ENCODE measurements at places on chromosomes 16 and 17.

DNA sequence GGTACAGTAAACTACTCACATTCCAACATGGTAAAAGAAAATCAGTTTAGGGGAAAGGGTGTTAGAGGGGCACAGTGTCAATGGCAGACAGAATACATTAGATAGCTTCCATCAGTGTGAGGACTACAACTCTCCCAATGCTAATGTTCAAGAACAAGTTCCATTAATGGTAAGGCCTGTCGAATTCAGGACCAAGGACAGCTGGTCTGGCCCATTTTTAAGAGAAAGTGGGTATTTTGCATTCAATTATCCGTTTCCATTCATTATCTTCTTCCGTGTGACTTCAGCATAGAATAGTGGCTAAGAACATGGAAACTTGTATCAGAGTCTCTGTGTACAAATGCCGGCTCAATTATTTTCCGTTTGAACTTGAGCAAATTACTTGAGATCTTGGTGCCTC lies 98.4 kb downstream of the XYLT1 start:
- no peak for DNase-seq

DNA sequence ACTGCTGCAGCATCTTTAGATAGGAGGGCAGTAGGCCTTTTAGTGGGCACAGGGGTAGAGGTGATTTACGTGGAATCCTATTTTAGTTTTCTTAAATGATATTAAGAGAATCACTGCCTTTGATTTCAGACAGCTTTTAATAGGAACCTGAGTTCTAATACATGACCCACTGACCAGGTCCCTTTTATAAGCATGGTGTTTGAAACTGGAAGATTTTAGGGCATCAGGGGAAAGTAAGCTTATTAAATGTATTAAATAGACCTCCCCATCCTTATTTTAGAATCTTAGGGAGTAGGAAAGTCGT lies 2.0 kb downstream of the MSL1 start:
- DNase-seq = no peak

DNA sequence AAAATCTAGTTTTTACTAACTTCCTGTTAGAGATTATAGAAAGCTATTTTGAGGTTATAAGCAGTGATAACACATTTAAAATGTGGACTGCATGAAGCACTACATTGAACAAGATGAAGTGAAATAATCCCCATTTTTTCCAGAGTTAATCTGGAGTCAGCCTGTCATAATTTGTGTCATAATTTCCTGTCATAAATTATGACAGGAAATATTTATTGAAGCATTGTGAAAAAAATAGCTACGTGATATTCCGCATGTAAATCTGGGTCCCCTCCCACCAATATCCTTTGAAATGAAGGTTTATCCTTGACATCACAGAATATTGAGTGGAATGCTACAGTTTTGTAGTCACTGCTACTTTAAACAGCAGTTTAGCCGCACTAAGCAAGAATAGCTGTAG lies 40.1 kb downstream of the OMG start:
- DNase-seq = no peak

- peak; percentile 33 for DNase-seq
These were observed 154.2 kb upstream of the CDH8 start for GRCh38 chr16:62190426-62190825.

- DNase-seq = no peak
These were observed 94.0 kb downstream of the MRTFB start for GRCh38 chr16:14164916-14165662.

GRCh38 chr17:37642681-37643080 lies 565 bp downstream of the DDX52 start:
- peak; percentile 6 for DNase-seq

GRCh38 chr16:7278636-7279035 lies 54.0 kb upstream of the RBFOX1 start:
- no peak for DNase-seq

GRCh38 chr16:71555230-71555891 lies 21.5 kb downstream of the TAT start:
- no peak for DNase-seq

- no peak for DNase-seq
These were observed 269.3 kb upstream of the TBX2 start for GRCh38 chr17:61130330-61130729.

DNA sequence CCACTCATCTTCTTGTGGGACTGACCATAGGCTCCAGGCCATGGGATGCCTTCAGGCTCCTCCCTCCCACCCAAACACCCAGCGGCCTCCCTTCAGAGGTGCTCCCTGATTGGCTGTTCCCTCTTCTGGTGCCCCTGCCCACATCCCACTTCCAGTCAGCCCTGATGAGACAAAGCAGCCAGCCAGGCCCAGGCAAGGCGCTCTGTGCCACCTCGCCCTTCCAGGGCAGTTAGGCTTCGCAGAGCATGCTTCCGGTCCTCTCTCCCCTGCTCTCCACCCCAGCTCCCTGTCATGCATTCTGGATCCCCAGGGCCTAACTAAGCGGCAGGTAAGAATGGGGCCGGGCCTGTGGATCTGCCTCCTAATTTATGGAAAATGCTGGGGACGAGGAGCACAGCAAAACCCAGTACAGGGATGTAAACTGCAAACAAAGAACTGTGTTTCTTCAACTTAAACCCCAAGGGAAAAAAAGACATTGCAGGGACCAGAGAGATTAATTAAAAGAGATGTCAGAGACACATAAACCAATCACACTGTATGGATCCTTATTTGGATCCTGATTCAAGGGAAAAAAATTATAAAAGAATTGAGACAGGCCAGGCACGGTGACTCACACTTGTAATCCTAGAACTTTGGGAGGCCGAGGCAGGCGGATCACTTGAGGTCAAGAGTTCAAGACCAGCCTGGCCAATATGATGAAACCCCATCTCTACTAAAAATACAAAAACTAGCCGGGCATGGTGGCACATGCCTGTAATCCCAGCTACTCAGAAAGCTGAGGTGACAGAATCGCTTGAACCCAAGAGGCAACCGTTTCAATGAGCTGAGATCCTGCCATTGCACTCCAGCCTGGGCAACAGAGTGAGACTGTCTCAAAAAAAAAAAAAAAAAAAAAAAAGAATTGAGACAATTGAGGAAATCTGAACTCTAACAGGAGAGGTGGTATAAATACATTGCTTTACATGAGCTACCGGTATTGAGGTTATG lies 26.0 kb downstream of the ZDHHC7 start:
- no peak for DNase-seq

- no peak for DNase-seq
These were observed 2.0 kb upstream of the BRICD5 start for GRCh38 chr16:2212362-2213324.

GRCh38 chr16:7534749-7535148 lies 202.1 kb downstream of the RBFOX1 start:
- no peak for DNase-seq

DNA sequence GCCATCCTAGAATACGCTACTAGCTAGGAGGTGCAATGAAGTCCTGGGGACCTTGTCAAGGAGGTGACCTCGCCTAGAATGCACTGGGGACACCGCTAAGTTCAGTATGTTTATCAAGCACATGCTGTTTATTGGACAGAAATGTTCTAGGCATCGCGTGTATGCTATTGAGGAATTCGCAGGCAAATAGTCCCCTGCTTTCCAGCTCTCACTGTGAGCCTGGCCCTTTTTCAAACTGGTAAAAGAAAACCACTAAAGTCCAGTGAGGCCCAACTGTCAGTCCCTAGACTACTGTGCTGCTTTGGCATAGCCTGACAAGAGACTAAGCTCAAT lies 1.2 kb upstream of the FAM222B start:
- DNase-seq = no peak

- no peak for DNase-seq
These were observed 3.4 kb upstream of the MT2A start for GRCh38 chr16:56604966-56605365.

DNA sequence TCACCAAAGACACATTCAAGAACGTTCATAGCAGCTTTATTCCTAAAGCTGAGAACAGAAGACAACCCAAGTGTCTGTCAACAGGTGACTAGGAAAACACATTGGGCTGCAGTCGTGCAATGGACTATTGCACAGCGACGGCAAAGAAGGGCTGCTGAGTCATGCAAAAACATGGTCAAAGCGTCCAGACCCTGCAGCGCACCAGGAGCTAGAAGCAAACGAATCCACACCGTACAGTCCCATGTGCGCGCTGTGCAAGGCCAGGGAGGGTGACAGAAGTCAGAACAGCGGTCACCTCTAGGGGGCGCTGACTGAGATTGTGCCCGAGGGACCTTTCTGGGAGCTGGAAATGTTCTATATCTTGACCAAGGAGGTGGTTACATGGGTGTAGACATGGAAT lies 266.4 kb downstream of the MAF start:
- DNase-seq = no peak

DNA sequence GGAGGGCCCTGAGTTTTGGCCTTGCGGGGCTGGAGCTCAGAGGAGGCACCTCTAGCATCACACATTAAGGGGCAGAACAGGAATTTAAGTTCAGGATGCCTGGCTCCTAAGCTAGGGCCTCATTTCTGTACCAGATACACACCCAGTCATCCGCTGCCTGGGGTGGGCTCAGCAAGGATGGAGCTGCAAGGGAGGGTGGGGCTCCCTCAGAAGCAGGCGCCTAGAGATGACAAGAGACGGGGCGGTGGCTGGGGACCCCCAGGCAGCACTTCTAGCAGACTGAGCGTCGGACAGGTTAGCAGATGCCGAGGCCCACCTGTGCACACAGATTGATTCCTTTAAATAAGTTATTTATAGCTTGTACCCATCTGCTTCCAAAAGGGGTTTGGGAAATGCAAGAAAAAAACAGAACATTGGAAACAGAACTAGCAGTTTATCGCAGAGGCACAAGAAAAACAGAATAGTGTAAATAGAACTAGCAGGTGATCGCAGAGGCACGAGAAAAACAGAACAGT lies 47.6 kb upstream of the CBFA2T3 start:
- DNase-seq = no peak

DNA sequence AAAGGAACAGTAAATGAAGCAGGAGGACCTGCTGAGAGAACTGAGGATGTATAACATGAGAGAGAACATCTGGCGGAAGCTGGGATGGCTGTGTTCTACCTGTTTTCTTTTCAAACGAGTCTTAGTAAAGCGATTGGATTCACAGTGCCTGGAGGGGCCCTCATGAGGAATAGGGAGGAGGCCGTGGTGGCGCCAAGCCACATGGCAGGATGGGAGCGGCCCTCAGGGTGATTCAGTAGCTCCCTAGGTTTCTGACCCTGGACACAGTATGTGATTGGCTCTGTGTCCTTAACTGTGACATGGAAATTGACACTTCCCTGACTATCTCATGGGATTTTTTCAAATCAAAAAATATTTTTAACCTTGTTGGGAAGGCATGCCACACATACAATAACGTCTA lies 32.1 kb downstream of the USP43 start:
- no peak for DNase-seq

DNA sequence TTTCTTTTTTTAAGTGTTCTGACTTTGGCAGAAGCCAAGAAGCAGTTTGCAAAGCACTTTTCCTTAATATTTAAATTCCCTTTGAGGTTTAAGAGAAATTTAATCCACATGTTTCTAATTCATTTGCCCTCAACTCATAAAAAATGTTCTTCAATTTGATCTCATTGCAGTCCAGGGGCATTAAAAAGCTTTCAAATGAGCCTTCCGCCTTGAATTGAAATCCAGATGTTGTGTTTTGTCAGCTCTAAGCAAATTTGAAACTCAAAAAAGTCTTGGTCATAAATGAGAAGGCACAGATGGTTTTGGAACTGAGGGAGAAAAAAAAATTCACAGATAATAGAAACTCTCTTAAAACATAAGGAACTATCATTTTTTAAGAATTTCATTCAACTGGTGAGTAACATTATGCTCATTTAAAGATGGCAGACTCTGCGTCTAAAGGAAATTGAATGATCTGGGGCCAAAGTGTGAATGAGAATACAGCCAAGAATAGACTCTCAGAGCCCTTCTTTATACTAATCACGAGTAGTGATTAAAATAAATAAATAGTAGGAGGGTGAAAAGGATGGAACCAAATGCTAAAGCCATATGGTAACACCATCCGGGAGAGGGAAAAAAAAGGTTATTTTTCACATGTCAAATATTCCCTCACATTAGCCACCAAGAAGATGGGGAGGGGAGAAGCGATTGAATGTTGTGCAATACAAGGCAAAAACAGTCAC lies 1304.7 kb downstream of the CDH8 start:
- DNase-seq = no peak

DNA sequence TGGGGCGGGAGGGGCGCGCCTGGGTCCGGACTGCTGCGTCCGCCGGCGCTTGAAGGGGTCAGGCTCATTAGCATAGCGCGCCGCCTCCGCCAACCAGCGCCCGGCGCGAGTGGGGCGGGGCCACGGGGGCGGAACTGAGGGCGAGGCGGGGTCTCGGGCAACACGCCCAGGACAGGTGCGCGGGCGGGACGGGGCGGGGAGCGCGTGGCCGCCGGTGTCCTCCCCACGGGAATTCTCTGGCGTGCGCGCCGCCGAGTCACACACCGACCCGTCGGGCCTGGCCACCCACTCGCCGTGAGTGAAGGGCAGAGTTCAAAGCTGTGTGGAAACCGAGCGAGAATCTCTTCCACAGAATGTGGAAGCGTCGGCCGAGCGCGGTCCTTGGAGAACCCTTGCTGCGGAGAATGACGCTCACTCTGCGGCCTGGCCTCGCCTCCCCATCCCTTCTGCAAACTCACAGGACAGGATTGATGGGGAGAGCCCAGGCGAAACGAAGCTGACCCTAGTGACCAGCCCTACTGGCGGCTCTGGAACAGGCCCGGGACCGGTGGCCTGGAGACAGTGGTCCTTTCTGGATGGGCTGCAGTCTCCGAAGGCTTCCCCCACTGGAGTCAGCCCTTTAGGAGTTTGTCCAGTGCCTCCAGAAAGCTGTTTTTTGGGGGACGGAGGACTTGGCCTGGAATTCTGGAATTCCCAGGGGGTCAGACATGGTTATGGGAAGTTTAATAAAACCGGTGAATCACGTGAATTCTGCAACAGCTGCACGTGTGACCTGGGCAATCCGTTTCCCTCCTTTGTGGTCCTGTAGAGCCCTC lies at the start of gene SNAI3:
SNAI3 (minus strand) TSS at position 69 of the 815 bp plus-strand sequence. CDS start 101 bp downstream, outside the sequence.
- peak; percentile 48 for DNase-seq

GRCh38 chr16:62985722-62986121 lies 949.5 kb upstream of the CDH8 start:
- DNase-seq = no peak

DNA sequence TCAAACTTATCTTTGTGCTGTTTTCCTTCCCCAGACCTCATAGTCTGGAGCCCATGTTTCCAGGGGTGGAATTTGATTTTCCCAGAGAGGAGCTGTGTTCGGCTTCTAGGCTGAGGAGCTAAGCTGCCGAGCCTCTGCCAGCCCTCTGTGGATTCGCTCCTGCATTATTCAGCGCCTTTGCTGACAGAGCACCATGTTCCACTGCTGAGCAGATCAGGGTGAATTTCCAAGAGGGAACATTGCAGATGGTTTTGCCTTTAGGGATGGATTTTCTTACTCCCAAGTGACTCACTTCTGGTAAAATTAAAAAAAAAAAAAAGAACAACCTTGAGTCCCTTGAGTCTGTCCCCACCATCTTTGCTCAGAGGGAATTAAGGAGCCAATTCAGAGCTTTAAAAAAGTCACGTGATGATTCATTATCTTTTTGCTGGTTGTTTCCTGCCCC lies 229.5 kb downstream of the PRKCA start:
- DNase-seq = no peak

Data from NCI-H460 (cell line).